ENCODE measurements at places on chromosomes 3 and 15. TPM values are rescaled to one million over a fixed set of nuclear protein-coding genes. Genes with fewer than 3 reads are reported as not detected.

TRAIP gene
- 5.4 TPM for polyA plus RNA-seq

RBP2 gene
- polyA plus RNA-seq = not detected

GBE1 gene
- polyA plus RNA-seq = 8.7 TPM

CHST2 gene
- 7.8 TPM for polyA plus RNA-seq

STARD9 gene
- polyA plus RNA-seq = 0.60 TPM

LINGO1 gene
- not detected for polyA plus RNA-seq
